Panc1 (cell line): ENCODE measurements at places on chromosomes 7 and 10. TPM values are rescaled to one million over a fixed set of nuclear protein-coding genes. Genes with fewer than 3 reads are reported as not detected.

DNA sequence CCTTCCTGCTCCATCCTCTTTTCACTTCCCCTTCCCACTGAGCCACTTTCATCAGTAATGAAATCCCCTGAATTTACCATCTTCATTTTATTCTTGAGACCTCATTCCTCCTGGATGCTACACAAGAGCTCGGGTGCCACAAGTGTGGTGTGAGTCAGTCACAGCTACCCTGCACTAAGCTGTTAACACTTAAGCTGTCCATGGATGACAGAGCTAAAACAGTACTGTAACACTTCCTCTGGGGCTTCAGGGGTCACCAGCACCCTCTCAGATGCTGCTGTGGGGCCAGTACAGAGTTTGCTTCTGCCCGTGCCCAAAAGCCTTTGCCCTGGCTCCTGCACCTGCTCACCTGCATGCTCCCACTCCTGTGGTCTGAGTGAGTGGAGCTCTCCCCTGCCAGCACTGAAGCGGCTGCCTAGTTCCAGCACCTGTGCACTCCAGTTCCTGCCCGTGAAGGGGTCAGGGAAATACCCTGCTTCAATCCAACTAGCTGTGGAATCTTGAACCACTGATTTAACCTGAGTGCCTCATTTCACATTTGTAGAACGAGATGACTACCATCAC lies 71.9 kb downstream of the POT1 start:
- DNase-seq: no peak

DNA sequence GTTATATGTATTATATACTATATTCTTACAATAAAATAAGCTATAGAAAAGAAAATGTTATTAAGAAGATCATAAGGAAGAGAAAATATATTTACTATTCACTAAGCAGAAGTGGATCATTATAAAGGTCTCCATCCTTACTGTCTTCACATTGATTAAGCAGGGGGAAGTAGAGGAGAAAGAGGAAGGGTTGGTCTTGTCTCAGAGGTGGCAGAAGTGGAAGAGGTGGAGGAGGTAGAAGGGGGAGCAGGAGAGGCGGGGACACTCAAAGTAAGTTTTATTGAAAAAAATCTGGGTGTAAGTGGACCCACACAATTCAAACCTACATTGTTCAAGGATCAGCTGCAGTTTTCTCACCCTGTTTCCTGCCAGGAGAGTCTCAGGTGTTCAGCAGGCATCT lies 28.9 kb upstream of the ERCC6 start:
- DNase-seq: no peak

KNDC1 gene
- 2.6 TPM for total RNA-seq

- no peak for DNase-seq
Observed at GRCh38 chr10:100886091-100886490, 26.7 kb upstream of the SLF2 start.

GRCh38 chr10:30827531-30828120 lies 198.1 kb upstream of the LYZL2 start:
- no peak for DNase-seq

DNA sequence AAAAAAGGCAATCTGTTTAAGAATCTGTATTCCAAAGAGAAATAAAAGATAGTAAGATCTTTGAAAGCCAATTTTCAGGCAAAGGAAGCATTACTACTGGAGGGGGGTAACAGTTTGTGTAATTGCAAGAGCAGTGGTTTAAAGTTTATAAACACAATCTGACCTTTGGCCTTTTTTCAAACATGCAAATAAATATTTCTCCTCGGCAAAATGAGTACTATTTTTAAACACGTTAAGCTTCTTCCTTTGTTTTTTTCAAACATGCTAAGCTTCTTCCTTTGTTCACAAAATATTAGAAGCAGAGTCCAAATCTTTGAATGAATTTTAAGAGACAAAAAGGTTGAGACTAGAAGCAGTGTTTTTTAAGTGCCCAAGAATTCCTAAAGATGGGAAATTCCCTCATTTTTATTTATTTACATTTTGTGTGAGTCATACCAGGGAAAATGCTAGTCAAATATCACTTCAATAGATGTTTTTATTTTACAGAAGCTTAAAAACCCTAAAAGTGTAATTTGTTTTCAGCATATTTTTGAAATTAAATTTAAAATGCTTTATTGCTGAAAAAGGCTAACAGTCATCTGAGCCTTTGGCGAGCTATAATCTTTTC lies 229.3 kb downstream of the GPR37 start:
- DNase-seq: no peak

- DNase-seq: no peak
Observed at GRCh38 chr7:117283371-117283770, 39.5 kb downstream of the WNT2 start.

GRCh38 chr10:110356628-110357245 lies 52.0 kb upstream of the SMNDC1 start:
- peak; percentile 78 for DNase-seq

PRF1 gene
- total RNA-seq: not detected

C10orf95 gene
- total RNA-seq: 0.21 TPM

DNA sequence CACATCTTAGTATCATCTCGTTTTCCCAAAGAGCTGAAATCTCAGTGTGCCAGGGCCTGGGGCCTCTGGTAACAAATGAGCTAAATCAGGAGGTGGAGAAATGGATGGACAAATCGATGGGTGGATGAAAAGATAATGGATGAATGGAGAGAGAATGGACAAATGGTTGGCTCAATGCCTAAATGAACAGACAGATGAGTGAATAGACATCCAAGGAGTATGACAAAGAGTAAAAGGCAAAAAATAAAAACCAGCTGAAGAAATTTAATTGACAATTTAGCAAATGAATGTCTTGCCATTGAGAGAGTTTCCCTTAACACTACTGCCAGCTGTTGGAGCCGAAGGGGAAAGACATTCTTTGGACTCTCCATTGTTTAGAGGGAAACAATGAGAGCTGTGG lies 8.0 kb downstream of the SYCE1 start:
- no peak for DNase-seq
